LHCN-M2 (cell line): ENCODE measurements at places on chromosomes 13 and 19. TPM values are rescaled to one million over a fixed set of nuclear protein-coding genes. Genes with fewer than 3 reads are reported as not detected.

GRCh38 chr13:82597747-82598146 is 1284.5 kb downstream of the SLITRK1 start:
- no peak for DNase-seq

UFM1 gene
- 69.5 and 69.7 TPM in 2 replicates for total RNA-seq

- no peak for DNase-seq
Observed at GRCh38 chr19:17525141-17525540, 13.7 kb downstream of the PGLS start.

- no peak for DNase-seq
Observed at GRCh38 chr19:56838024-56838908, 2.3 kb downstream of the PEG3 start.

- DNase-seq = no peak
Observed at GRCh38 chr13:48709213-48709612, 55.5 kb downstream of the CYSLTR2 start.
